ENCODE measurements at places on chromosomes 7 and 10. TPM values are rescaled to one million over a fixed set of nuclear protein-coding genes. Genes with fewer than 3 reads are reported as not detected.

- no peak for DNase-seq
These were observed 5.1 kb upstream of the SH2D4B start for GRCh38 chr10:80532571-80532970.

DNA sequence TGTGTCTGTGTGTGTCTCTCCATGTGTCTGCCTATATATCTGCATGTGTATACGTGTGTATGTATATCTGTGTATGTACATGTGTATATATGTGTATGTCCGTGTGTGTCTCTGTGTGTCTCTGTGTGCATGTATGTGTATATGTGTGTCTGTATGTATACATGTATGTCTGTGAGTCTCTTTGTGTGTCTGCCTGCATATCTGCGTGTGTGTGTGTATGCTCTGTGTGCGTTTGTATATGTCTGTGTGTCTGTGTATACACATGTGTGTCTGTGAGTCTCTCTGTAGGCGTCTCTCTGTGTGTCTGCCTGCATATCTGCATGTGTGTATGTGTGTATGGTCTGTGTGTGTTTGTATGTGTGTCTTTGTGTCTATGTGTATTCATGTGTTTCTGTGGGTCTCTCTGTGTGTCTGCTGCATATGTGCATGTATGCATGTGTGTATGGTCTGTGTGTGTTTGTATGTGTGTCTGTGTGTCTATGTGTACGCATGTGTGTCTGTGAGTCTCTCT is 23.7 kb upstream of the KLF6 start:
- peak; percentile 13 for DNase-seq

DNA sequence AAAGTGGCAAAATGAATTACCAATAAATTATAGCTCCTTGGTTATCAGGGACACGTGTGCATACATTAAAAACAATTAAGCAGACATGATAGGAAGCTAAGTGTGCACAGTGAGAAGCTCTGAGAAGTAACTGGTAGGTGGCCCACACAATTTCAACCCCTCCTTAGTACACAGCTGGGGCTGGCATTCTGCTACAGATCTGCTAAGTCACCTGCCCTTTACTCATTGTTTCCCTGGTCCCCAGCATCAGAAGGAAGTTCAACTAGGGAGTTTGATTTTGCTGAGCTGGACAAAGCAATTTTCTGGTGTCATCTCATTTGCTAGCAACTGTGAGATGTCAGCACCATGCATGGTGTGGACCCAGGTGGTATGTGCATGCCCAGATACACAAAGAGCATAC is 424.1 kb upstream of the NPVF start:
- no peak for DNase-seq

DNA sequence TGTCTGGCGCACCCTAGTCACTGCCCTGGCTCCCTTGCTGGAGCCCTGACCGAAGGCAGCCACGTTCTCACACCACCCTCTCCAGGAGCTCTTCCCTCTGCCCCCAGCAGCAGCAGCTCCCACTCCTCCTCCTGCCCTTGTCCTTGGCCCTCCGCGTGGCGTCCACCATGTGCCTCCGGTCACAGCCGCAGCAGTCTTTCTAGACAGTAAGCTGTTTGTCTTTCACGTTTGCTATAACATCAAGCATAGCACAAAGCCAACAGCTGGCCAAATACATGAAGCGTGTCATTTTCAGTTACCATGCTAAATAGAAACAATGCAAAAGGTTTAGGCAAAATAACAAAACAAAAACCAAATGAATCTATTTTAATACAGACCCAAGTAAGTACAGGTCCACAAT is 3.3 kb downstream of the PITRM1 start:
- DNase-seq, result no peak

- peak; percentile 68 for DNase-seq
These were observed 8.7 kb upstream of the ASB4 start for GRCh38 chr7:95476904-95477594.

- DNase-seq, result no peak
These were observed 86.1 kb downstream of the EGFR start for GRCh38 chr7:55104712-55105433.

DNA sequence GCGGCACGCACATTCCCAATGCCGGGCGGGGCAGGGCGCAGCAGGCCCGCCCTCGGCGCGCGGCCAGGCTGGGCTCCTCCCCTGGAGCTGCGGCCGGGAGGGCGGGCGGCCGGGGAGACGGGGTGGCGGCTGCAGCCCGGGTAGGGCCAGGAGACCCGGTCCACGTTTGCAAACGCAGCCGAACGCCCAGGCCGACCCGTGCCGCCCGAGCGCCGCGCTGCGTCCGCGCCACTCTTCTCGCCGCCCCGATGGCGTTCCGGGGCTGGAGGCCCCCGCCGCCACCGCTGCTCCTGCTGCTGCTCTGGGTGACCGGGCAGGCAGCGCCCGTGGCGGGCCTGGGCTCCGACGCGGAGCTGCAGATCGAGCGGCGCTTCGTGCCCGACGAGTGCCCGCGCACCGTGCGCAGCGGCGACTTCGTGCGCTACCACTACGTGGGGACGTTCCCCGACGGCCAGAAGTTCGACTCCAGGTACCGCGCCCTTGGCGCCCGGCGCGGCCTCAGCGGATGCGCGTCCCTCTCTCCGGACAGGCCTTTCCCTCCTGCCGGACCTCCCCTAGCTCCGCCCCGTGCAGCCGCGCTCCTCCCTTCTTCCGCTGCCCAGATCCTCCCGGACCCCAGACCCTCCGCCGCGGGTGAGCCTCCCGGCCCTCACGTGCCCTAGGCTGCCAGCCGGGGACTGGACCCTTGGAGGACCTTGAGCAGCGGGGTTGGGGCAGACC is at the start of gene FKBP9:
TSS of gene FKBP9 (plus strand) at position 115 of the 720 bp plus-strand sequence. CDS start at position 249, 134 bp downstream.
- DNase-seq, result peak; percentile 82

DNA sequence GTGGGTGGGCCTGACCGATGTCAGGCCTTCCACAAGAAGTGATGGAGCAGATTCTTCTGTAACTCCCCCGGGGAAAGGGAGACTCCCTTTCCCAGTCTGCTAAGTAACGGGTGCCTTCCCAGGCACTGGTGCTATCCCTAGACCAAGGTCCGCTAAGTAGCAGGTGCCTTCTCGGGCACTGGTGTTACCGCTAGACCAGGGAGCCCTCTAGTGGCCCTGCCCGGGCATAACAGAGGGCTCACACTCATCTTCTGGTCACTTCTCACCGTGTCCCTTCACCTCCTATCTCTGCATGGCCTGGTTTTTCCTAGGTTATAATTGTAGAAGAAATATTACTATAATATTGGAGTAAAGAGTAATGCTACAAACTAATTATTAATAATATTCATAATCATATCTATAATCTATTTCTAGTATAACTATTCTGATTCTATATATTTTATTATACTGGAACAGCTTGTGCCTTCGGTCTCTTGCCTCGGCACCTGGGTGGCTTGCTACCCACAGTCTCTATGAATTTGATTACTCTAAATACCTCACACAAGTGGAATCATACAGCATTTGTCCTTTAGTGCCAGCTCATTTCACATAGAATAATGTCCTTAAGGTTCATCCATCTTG is 1378.7 kb downstream of the XPNPEP1 start:
- peak; percentile 9 for DNase-seq

DNA sequence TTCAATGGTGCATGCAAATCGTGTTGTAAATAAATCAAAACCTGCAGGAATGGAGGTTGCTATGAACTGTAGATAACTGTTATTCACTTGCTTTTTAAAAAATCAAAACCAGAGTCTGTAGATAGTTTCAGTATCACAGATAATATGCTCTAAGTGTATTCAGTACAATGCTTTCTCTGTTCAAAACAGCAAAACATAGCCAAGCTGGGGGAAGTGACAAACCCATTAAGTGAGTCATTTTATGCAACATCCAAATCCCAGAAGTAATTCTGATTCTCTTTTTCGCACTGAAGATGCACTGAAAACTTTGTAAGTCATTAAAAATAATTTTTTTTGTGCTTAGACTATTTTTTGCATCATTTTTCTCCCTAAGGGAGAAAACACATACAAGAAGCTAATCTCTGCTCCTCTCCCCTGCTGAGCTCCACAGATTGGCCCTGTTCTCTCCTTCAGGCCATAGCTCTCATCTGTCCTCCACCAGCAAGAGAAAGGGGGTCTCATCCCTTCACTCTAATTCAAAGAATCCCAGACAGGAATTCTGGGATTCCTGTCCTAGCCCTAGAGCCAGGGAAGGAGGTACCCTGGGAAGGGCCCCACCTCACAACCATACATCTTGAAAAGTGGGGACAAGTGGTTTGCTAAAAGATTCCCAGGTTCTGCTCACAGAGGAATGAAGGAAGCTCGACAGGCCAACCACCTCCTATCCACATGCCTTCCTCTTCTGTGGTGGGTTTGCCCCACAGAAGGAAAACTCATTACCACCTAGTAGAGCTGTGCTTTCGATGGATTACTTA is 4.9 kb downstream of the PRTFDC1 start:
- DNase-seq, result peak; percentile 26

DNA sequence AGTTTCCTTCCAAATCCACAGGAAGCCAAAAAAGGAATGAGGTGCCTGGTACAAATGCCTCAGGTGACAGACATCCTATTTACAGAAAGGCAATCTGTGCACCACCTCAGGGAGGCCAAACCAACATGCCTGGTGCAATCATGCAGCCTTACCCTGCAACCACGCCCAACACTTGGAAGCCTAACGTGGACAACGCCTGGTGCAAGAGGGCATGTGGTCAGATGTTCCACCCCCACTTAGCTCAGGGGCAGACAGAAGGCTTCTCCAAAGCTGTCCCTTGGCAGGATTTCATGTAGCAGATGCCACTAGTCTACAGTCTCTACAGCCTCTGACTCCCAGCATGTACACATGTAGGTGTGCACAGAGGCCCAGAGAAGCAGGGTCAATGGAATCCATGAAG is 89.5 kb downstream of the KCNMA1 start:
- no peak for DNase-seq

DNA sequence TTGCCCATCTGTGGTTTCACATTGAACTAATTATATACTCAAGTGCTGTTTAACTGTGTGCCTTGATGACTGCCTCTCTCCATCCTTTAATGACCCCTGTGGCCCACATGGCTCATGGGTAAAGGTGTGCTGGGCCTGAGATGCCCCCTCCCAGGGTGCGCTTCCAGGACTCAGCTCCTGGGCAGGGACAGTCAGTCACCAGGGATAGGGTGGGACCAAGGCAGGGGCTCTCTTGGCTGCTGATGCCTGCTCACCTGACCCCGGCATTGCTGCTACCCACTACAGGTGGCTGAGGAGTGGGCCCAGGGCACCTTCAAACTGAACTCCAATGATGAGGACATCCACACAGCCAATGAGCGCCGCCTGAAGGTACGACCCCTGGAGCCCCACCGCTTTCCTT is 6.5 kb downstream of the ASL start:
- DNase-seq, result no peak

DNA sequence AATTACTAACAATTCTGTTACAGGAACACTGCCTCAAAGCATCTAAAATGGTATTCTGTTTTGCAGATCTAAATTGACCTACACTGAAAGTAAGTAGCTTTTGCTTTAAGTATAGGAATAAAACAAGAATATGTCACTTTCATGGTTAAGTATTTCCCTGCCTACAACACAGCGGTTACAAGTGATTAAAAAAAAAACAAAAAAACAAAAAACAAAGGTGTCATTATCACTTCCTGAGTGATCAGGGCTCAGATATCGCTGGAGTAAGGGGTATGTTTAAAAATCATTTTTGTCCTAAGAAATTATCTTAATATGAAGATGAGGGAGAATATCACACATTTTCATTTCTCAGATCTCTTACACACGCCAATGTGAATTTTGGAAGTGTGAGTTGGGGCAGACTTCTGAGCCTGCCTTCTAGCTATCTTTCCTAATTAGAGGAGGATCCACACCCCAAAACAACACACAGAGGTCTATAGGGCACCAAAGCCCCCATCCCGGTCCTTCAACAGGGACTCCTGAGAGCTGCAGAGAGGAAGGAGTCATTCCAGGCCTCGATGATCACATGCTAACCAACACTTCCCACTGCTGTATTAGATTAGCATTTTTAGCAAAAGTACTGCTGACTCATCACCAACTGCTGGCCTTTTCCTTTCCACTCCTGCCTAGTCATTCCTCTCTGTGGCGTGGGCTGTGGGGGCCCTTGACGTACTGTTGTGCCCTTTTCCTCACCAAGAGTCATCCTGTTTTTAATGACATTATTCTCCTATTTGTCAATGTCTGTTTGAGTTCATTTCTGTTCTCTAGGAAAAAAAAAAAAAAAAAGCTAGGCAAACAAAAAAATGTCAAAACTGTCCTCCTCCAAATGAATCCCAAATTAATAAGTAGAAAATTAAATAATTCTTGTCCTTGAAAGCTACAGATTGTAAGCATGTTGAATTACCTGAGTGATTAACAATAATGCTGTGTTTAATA is 31.2 kb downstream of the PRTFDC1 start:
- peak; percentile 93 for DNase-seq

- no peak for DNase-seq
These were observed 105.2 kb upstream of the GSDME start for GRCh38 chr7:24862461-24862860.

DNA sequence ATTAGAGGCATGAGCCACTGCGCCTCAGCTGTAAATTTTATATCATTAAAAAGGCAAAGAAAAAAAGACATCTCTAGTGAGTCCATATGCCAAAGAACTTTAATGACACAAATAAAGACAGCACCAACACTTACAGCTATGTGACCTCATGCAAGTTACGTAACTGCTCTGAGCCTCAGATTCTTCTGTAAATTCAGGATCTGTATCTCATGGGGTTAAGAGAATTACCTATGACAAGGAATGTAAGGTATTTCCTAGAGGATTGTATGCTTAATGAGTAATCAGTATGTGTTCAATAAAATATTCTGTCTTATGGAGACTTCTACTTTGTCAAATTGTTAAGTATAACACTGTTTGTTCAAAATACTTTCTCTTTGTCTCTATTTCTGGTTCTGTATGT is 274.0 kb upstream of the GLI3 start:
- DNase-seq, result no peak

Gene SEMA3D
- 10.3 TPM for total RNA-seq

Gene CYP26C1
- total RNA-seq, result 2.0 TPM

Gene TAS2R4
- total RNA-seq, result 0.88 TPM

Gene TAS2R41
- total RNA-seq, result not detected

Gene PRSS37
- not detected for total RNA-seq

Gene MINPP1
- total RNA-seq, result 21.9 TPM

Gene TSPAN15
- total RNA-seq, result 100 TPM

Gene HIBADH
- 19.7 TPM for total RNA-seq

Gene CYP2C9
- total RNA-seq, result not detected

Gene ELOVL3
- total RNA-seq, result not detected

All from endothelial cell of umbilical vein (primary cell).